ENCODE measurements at places on chromosomes 13 and 19. TPM values are rescaled to one million over a fixed set of nuclear protein-coding genes. Genes with fewer than 3 reads are reported as not detected.

DNA sequence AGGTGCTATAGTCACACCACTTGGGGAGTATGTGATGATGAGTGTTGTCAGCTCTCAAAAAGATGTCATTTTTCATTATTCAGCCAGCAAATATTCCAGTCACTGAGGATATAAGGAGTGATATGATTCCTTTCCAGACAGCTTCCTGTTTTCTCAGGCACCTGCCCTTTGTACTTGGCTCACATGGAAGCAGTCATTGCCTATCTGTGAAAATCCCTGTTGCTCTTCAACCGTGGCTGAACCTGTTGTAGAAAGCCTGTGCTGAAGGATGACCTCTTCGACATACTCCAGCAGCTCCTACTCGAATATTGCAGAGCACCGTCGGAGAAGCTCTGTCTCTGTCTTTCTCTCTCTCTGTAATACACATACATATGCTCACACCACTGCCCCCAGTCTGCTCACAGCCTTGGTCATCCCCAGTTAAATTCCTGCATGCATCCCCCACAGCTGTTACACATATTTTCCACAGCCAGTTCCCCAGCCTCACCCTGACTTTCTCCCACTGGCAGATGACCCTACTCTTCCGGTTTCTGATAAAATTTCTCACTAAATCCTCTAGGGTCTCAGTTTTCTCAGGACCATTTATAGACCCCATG is 204.2 kb upstream of the ARGLU1 start:
- DNase-seq = no peak

GRCh38 chr19:24064175-24064574 is 22.8 kb upstream of the ZNF254 start:
- DNase-seq = no peak

- DNase-seq = no peak
Measured at GRCh38 chr13:40963927-40964326, 55.2 kb downstream of the ELF1 start.

GRCh38 chr13:33321686-33322542 is 36.4 kb upstream of the STARD13 start:
- DNase-seq = no peak

- DNase-seq = no peak
Measured at GRCh38 chr13:36261976-36262375, 35.6 kb downstream of the CCDC169 start.

GRCh38 chr13:95226476-95226875 is 74.8 kb downstream of the ABCC4 start:
- no peak for DNase-seq

GRCh38 chr13:46032341-46032740 is 20.2 kb downstream of the ZC3H13 start:
- peak; percentile 3 for DNase-seq

SLC7A10 gene
- 0.34 TPM for polyA plus RNA-seq

GRCh38 chr19:11534948-11535347 is 3.7 kb upstream of the CNN1 start:
- DNase-seq = no peak

Measured in right lung (tissue), 10 donors.